CD8-positive, alpha-beta memory T cell (primary cell): ENCODE measurements at places on chromosomes 13 and 19. TPM values are rescaled to one million over a fixed set of nuclear protein-coding genes. Genes with fewer than 3 reads are reported as not detected.

DNA sequence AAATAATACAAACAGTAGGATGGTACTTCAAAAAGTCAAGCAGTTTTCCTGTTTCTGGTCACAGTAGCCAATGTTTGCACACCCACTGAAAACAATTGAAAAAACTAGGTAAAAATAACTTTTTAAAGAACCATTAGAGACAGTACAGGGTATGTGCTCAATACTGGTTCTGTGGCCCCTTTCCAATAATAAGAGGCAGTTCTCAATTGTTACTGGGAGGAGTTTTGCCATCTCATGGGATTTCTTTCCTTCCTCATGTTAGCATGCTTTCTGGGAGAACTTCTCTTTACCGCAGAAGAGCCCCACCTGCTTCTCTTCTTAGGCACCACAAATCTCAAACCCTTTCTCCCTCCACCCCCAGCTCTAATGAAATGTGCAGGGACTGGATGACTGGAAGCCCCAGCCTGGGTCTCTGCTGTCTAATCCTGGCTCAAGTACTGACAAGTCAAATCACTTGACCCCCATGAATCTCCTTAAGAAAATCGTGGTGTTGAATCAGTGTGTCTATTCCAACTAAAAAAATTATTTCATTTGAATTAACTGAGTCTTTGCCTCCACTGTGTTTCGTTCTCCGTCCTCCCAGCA is 14.6 kb downstream of the METTL21C start:
- H3K27me3 ChIP-seq: no peaks in the 10 kb centered on the region
- no peaks in the 10 kb centered on the region for H3K4me1 ChIP-seq
- DNase-seq: no peak
- no peak overlapping the region for H3K27ac ChIP-seq

GRCh38 chr19:53879140-53880081 is 2.6 kb upstream of the PRKCG start:
- H3K4me1 ChIP-seq: peaks cover 70% of the 10 kb centered on the region
- no peak overlapping the region for H3K27ac ChIP-seq
- H3K36me3 ChIP-seq: peaks cover under 1% of the 10 kb centered on the region
- H3K4me3 ChIP-seq: peak overlapping the region; percentile 74
- peak; percentile 86 for DNase-seq
- peaks cover 37% of the 10 kb centered on the region for H3K27me3 ChIP-seq

Gene PSG7
- total RNA-seq: not detected

Gene ZNF541
- 0.44 TPM for total RNA-seq

Gene TRAPPC5
- 63.5 TPM for total RNA-seq

GRCh38 chr19:10915130-10916091 is 13.0 kb downstream of the YIPF2 start:
- no peak for DNase-seq
- no peaks in the 10 kb centered on the region for H3K27me3 ChIP-seq
- no peaks in the 10 kb centered on the region for H3K36me3 ChIP-seq
